SJCRH30 (cell line): ENCODE measurements at places on chromosomes 16 and 17.

DNA sequence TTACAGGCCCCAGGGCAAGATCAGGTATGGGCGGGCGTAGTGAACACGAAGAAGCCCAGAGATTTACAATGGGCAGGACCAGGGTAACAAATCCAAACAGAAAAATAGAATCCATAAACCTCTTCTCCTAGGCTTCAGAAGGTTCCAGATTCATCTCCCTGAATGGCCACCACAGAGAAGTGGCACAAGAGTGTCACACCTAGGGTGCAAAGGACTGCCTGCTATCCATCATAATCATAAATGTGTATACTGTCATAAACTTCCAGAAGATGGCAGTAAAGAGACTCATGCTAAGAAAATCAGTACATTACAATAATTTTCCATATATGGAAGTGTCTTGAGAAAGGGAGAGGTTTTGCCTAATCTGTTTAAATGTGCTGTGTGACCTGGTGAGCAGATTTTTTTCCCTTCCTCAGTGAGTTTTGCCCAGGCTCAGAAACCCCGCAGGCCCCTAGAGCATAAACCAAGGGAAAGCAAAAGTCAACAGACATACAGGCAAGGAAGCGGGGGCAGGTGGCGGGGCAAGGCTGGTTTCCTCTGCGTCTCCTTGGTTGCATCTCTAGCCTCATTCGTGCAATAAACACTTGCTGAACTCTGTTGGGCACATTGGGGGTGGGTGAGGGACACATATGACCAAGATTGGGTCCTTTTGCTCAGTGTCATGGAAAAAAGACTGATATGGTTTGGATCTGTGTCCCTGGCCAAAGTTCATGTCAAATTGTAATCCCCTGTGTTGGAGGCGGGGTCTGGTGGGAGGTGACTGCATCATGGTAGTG, 92.0 kb upstream of the CDH5 start:
- DNase-seq = peak; percentile 65

GRCh38 chr16:87436225-87437172, 44.4 kb downstream of the MAP1LC3B start:
- DNase-seq = peak; percentile 56

GRCh38 chr17:12342609-12343435, 322.1 kb downstream of the MAP2K4 start:
- peak; percentile 50 for DNase-seq

DNA sequence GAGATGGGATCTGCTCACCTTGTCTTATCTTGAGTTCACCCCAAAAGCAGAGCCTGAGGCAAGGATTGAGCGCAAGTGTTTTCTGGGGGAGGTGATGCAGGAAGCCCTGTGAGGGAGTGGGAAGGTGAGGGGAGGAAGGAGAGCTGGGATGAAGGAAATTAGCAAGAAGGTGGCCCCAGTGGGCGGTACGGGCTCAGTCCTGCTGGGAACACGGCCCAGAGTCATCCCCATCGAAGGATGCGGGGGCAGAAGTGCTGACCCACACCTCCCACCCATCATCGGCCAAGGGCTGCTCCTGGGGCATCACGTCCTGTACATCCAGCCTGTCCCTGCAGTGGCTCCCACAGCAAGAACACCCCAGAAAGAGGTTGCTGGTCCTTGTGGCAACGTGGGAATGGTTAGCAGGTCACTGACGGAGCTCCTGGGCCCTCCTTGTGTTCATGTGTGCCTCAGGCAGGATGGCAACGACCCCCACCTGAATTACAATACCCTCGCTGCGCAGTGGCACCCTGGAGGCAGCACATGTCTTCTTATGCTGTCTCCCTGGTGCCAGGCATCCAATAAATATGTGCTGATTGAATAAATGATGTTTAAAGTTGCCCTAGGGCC, 18.2 kb downstream of the C16orf95 start:
- DNase-seq = no peak

- no peak for DNase-seq
These were observed 65.0 kb downstream of the PARN start for GRCh38 chr16:14564861-14565687.

- no peak for DNase-seq
These were observed 132.6 kb downstream of the PITPNC1 start for GRCh38 chr17:67509390-67510287.

- no peak for DNase-seq
These were observed 41.1 kb downstream of the C16orf78 start for GRCh38 chr16:49414671-49415070.

GRCh38 chr16:49399594-49400364, 26.2 kb downstream of the C16orf78 start:
- DNase-seq = no peak

- DNase-seq = peak; percentile 45
These were observed 416 bp downstream of the KIFC3 start for GRCh38 chr16:57801809-57802340.

DNA sequence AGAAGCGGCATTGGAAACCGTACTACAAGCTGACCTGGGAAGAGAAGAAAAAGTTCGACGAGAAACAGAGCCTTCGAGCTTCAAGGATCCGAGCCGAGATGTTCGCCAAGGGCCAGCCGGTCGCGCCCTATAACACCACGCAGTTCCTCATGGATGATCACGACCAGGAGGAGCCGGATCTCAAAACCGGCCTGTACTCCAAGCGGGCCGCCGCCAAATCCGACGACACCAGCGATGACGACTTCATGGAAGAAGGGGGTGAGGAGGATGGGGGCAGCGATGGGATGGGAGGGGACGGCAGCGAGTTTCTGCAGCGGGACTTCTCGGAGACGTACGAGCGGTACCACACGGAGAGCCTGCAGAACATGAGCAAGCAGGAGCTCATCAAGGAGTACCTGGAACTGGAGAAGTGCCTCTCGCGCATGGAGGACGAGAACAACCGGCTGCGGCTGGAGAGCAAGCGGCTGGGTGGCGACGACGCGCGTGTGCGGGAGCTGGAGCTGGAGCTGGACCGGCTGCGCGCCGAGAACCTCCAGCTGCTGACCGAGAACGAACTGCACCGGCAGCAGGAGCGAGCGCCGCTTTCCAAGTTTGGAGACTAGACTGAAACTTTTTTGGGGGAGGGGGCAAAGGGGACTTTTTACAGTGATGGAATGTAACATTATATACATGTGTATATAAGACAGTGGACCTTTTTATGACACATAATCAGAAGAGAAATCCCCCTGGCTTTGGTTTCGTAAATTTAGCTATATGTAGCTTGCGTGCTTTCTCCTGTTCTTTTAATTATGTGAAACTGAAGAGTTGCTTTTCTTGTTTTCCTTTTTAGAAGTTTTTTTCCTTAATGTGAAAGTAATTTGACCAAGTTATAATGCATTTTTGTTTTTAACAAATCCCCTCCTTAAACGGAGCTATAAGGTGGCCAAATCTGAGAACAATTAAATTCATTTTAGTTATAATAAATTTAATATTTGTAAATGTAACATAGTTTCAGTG, 1.7 kb downstream of the HEXIM1 start:
- DNase-seq = peak; percentile 52

DNA sequence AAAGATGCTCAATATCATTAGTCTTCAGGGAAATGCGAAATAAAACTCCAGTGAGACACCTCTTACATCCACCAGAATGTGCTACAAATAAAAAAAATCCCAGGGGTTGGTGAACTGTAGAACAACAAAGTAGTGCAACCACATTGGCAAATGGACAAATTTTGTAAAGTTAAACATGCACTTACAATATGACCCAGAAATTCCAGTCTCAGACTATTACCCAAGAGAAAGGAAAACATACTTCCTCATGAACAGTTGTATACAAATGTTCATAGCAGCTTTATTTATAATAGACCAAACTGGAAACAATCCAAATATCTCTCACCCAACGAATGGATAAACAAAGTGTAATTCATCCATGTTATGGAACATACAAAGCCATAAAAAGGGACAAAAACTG, 239.5 kb downstream of the ABCC12 start:
- DNase-seq = no peak

GRCh38 chr17:70232466-70232865, 63.1 kb downstream of the KCNJ2 start:
- DNase-seq = no peak

DNA sequence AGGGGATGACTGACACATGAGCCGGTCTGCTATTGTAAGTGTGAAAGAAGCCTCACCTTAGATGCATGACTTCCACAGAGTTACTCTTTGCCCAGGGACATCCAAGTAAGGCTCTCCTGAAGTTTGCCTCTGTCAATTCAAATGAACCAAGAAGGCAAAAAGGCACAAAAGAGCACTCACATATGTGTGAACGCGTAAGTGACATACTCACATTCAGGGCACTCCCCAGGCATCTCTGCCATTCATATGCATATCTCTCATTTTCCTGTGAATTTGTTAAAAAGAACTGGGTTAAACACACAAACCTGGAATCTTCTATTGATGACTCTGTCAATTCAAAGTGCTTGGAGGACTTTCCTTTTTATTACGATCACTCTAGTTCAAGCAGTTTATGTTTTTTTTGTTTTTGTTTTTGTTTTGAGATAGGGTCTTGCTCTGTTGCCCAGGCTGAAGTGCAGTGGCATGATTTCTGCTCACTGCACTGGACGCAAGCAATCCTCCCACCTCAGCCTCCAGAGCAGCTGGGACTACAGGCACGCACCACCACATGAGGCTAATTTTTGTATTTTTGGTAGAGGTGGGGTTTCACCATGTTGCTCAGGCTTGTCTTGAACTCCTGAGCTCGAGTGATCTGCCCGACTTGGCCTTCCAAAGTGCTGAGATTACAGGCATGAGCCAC, 49.4 kb downstream of the DUSP14 start:
- DNase-seq = no peak

GRCh38 chr17:50882851-50883250, 16.7 kb upstream of the TOB1 start:
- no peak for DNase-seq

- DNase-seq = no peak
These were observed 4.9 kb downstream of the OR4D1 start for GRCh38 chr17:58153046-58153445.
